ENCODE measurements at places on chromosomes 1 and 21.

DNA sequence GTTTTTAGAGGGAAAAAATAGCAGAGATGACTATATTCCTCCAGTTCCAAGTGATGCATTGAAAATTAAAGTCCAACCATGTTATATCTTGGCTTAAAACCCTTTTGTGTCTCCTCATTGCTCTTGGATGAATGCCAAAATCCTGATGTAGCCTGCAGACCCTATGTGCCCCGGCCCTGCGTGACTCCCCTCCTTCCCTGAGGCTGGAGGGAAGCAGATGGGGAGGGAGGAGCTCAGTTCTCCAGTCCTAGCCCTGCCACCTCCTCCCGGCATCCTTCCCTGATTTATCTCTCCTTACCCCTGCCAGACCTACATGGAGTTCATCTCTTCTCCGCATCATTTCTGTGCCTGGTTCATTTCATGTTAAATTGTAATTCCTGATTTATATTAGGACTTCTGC is 397.4 kb downstream of the PTPRU start:
- no peak for DNase-seq

GRCh38 chr1:56457756-56458375 is 121.5 kb downstream of the PLPP3 start:
- DNase-seq = no peak

DNA sequence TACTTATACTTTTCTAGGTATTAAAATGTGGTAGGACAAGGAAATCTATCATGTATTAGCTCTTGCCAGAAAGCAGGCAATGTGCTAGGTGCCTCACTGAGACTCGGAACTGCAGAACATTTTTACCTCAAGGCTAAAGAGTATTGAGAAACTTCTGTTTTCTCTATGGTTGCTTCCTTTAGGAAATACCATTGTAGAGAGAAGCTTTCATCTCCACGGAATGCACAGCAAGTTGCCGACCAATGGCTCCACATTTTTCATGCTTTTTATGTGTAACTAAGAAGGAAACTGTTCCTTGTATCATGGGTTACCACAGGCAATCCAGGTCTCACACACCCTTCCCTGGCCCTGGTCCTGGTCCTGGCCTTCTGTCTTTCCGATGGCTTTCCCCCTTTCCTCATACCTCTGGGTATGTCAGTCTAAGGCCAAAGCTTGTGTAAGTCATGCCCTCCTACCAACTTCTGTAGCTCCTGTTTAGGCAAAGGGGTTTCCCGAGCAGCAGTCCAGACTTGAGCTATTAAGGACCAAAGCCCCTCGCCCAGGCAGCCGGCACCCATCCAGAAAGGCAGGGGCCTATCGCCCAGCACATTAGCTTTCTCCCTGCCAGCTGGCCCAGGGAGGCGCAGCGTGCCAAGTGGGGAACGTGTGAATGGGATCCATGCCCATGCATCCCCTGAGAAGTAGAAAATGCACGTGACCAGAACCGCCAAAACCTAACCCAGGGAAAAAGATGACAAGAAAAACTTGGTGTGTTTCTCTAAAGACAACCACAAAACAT is 225.0 kb downstream of the PBX1 start:
- no peak for DNase-seq

GRCh38 chr1:159817276-159818041 is 9.2 kb upstream of the SLAMF8 start:
- no peak for DNase-seq

DNA sequence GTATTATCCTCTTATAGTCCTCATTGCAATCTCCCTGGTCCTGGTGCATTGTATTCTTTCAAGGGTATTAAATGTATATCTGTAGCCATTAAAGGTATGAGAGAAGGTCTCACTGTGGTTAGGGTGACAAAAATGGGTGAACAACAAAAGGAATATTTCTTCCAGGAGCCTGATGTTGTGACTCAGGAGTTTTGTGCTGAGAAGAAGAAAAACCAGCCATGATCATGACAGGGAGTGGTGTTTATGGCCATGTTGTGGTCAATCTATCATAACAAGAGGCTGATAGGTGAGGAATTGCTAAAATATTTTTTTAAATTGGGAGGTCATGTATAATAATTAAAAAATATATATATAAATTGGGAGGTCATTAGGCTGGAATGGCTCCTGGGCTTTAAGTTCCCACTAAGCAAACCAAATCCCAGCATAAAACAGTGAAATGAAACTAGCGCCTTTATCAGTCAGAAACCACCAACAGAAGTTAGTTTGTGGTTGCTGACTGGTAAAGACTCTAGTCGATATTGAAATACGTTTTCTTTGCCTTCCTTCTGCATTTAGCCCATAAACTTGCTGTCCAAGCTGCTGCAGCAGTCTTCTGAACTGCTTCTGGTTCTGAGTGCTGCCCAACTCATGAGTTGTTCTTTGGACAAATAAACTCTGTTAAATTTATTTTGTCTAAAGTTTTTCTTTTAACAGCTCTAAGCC is 60.3 kb downstream of the TBX19 start:
- no peak for DNase-seq

DNA sequence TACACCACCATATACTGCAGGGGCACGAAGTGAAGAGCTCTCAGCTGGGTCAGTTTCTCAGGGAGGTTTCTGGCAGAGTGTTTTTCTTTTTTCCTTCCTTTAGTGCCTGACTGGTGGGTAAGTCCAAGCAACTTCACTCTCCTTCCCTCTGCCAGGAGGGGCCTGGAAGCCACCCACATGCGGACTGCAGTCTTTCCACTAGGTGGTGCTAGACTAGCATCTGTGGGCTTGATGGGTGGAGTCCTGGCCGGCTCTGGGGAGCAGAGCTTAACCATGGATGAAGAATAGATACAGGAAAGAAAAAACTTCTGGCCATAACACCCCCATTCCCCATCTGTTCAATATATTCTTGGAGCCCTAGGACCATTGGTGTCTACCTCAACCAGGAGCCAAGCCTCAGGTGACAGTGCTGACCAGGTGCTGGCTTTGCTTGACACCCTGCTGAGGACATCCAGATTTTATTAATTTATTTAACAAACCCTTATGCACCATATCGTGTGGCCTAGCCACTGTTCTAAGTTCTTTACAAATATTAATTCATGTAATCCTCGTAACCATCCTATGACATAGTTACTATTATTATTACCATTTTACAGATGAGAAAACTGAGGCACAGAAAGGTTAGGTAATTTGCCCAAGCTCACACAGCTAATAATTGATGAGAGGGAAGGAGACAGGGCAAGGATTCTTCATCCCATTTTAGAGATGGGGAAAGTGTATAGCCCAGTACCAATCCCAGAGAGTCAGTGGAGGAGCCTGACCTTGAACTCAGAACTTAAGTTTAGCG is 126.7 kb upstream of the CSF3R start:
- no peak for DNase-seq

DNA sequence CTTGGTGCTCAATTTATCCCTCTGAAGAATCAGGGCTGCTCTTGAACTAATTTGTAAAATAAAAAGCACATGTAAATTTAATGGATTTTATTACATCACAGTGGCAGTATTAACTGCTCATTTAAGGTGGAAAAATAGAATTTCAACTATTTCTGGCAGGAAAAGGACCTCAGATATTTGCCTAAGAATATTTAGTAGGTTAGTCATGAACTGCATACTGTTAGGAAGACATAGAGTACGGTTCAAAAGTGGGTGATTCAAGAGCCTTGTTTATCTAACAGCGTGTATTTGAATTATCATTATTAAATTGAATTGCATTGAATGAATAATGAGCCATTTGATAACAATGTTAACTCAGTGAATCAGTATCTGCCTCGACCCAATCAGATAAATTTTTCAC is 248.8 kb upstream of the PBX1 start:
- no peak for DNase-seq

- DNase-seq = no peak
Measured at GRCh38 chr1:101025283-101025656, 314 bp downstream of the DPH5 start.

DNA sequence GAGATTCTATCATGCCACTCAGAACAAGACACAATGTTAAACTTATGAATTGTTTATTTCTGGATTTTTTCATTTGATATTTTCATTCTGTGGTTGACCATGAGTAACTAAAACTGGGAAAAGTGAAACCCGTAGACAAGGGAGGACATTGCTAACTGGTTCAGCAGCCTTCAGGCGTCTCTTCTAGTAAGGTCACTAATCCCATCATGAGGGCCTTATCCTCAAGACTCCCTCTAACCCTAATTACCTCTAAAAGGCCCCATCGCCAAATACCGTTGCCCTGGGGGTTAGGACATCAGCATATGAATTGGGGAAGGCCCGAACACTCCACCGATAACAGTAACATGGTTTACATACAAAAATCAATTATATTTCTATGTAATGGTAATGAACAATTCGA is 247.6 kb downstream of the TM2D1 start:
- no peak for DNase-seq

- no peak for DNase-seq
Measured at GRCh38 chr1:30805304-30806003, 47.9 kb upstream of the LAPTM5 start.

DNA sequence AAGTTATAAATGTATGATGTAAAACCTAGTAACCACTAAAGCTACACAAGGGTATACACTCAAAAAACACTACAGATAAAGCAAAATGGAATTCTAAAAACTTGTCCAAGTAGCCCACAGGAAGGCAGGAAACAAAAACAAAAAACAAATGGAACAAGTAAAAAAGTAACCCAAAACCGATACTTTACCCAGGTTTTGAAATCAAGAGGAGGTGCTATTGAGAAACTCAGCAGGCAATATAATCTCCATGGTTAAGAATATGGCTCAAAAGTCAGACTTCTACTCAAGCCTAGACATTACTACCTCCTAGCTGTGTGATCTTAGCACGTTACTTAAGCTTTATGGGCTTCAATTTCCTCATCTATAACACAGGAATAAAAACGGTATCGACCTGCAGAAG is 13.3 kb downstream of the RBBP5 start:
- DNase-seq = no peak

DNA sequence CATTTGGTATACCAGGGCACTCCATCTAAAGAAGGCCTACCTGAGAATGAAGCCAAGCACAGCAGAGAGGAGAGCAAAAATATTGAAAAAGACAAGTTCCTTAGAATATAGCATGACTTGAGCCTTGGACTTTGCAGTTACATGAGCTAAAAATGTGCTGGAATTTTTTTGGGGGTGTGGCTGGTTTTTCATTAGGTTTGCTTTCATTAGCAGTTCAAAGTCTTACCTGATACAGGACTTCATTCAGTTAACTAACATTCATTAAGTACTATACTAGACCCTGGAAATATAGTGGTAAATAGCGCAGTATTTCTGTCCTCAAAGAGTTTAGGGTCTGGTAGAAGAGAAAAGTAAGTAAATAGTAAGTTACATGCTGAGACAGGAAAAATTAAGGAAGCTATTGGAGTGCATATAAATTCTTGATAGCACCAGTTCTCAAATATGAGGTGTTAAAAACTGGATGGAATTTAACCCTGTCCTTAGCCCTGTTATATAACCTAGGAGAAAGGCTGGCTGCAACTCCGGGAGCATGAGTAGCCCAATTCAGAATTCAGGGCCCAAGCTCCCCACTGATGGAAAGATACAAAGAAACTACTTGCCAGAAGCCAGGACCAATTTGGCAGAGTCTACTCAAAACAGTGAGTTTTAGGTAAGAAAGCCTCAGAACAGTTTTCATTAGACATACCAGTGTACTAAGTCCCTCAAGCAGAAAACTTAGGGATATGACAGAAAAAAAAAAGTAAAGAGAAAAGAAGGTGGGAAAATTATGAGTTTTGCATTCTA is 3.1 kb upstream of the DOCK7 start:
- DNase-seq = no peak

GRCh38 chr1:213003256-213003655 is 12.4 kb downstream of the ANGEL2 start:
- DNase-seq = no peak

- no peak for DNase-seq
Measured at GRCh38 chr1:63368131-63368530, 704 bp downstream of the ALG6 start.

- no peak for DNase-seq
Measured at GRCh38 chr1:226064816-226065248, 2.3 kb downstream of the H3-3A start.

DNA sequence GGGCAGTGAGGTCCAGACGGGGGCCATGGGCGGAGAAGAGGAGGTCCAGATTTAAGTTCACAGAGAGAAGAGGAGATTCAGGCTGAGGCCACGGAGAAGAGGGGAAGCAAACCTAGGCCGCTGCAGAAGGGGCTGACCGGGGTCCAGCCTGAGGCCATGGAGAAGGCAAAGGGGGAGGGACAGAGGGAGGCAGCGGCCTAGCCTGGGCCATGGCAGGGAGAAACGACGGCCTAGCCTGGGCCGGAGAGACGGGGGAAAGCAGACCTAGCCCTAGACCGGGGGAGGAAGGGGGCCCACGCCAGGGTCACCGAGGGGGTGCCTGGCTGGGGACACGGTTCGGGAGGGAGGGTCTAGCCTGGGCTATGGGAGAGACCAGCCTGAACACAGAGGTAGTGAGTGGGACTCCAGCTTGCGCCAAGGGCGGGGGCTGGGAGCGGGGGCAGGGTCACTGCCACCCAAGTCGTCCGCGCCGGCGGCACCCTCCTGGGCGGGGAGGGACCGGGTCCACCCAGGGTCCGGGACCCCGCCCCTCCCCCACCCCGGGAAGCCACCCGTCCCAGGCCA is 459 bp downstream of the CAPZB start:
- DNase-seq = peak; percentile 30

GRCh38 chr1:119653839-119654170 is 5.7 kb upstream of the ZNF697 start:
- DNase-seq = no peak

DNA sequence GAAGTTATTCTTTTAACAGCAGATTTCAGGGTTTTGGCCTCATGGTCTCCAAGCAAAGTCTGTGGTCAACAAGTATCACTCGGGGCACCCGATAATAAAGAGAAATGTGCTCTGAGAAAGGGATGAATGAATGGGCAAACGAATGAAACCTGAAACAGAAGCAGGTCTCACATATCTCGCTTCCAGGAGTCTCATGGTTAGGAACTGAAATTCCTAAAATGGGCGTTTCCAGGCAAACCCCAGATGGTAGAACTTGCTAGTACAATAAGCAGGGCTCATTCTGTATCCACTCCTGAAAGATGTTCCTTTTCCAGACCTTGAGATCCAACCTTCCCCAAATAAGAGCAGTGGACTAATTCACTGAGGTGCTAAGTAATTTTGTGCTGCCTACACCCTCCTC is 87.2 kb downstream of the LAMC2 start:
- DNase-seq = no peak

GRCh38 chr1:108199201-108199691 is 897 bp downstream of the SLC25A24 start:
- DNase-seq = no peak

GRCh38 chr1:174008979-174009378 is 13.2 kb downstream of the RC3H1 start:
- no peak for DNase-seq

DNA sequence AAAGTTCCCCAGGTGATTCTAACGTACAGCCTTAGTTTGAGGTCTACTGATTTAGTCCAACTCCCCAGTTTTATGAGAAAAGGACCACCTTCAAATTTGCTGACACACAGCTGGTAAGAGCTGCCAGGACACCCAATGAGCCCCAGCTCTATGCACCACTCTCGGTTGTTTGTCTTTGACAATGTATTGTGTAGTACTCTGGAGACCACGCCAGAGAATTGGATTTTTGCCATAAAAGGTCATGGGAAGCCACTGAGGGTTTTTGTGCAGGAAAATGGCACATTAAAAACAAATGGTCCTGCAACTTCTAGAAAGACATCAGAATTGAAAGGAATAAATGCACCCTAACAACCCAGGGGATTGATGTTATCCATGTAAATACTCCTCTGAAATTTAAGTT is 7.1 kb upstream of the IER5 start:
- DNase-seq = no peak
